ENCODE measurements at places on chromosomes 12 and 14.

DNA sequence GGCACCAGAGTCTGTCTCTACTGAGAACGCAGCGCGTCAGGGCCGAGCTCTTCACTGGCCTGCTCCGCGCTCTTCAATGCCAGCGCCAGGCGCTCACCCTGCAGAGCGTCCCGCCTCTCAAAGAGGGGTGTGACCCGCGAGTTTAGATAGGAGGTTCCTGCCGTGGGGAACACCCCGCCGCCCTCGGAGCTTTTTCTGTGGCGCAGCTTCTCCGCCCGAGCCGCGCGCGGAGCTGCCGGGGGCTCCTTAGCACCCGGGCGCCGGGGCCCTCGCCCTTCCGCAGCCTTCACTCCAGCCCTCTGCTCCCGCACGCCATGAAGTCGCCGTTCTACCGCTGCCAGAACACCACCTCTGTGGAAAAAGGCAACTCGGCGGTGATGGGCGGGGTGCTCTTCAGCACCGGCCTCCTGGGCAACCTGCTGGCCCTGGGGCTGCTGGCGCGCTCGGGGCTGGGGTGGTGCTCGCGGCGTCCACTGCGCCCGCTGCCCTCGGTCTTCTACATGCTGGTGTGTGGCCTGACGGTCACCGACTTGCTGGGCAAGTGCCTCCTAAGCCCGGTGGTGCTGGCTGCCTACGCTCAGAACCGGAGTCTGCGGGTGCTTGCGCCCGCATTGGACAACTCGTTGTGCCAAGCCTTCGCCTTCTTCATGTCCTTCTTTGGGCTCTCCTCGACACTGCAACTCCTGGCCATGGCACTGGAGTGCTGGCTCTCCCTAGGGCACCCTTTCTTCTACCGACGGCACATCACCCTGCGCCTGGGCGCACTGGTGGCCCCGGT, at the start of gene PTGDR:
TSS of gene PTGDR (plus strand) at position 198 of the 778 bp plus-strand sequence. CDS start at position 315, 117 bp downstream.
- DNase-seq = no peak

DNA sequence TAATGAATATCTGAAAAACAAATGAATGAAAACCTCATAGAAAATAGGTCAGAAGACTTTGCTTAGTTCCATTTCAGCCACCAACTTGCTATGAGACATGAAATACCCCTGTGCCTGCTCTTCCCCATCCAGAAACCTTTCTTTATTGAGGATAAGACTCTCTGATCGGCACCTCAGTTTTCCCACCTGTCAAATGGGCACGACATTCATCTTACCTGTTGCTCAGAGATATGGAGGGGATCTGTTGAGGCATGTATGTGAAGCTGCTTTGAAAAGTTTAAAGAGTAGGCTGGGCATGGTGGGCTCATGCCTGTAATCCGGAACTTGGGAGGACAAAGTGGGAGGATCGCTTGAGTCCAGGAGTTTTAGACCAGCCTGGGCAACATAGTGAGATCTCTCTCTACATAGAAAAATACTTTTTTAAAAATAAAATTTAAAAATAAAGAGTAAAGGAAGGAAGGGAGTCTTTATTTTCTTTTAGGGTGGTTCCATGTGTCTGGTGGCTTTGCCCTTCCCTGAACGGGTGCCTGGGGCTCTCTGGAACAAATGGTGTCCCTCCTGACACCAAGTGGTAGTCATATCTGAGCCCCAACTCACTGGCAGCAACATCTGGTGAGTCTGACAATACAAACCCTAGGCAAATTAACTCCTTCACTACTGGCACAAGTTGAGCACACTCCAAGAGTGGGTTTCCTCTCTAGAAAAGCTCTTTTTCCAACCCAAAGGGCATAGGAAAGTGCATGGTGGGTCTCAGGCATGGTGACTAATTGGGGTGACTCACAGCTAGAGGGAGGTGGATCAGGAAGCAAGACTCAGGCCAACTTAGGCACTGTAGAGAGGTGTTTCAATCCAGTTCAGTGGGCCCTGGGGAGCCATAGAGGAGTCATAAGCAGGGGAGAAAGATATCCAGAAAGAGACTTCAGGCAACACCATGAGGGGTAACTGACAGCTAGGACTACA, 42.1 kb downstream of the MAP1LC3B2 start:
- DNase-seq = no peak

- no peak for DNase-seq
Measured at GRCh38 chr12:74922642-74923041, 287.0 kb downstream of the KCNC2 start.

DNA sequence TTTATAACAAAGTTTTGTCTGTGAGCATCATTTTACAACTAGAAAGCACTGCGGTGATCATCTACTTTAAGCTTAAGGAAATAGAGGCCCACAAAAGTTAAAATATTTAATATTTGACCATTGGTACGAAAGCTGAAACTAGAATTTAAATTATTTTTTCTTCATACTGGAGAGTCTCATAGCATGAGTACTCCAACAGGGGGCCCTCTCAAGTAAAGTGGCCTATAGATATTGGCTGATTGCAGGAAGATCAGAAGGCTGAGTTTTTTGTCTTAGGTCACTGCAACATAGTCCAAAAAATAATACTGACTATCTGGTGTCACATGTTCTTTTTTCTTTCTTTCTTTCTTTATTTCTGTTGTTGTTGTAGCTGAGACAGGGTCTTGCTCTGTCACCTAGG, 75.3 kb upstream of the ZDHHC17 start:
- DNase-seq = no peak

DNA sequence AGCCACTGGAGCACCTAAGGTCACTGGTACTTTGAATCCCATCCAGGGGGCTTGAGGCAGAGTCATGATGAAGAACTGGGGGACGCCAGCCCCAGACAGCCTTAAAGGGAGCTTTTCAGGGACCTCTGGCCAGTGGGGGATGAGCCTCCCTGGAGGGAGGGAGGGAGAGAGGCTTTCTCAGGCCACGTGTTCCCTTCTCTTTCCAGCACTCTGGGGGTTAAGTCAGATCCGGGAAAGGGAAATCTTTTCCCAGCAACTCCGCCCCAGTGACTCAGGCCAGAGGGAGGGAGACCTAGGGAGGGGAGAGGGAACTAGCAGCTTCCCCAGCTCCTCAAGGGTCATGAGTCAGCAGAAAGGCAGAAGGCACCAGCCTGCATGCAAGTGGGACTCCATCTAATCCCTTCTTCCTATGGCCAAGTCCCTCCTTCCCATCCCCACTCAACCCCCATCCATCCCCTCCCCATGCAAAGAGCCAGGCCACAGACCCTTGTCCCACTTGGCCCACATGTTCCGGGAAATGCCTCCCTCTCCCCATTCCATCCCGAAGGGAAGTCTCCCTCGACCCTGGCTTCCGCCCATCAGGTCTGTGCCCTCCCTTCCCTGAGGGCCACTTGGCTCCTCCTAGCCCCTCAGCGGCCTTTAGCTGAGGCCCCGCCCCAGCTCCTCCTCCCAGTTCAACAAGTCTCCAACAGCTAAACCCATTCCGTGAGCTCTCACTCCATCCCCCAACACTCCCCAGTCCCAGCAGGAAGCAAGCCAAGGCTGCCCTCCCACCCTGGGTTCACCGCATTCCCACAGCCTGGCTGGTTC, 5.6 kb downstream of the TNFRSF1A start:
- peak; percentile 98 for DNase-seq

- DNase-seq = no peak
Measured at GRCh38 chr12:53596920-53597363, 29.2 kb downstream of the ATF7 start.
